ENCODE measurements at places on chromosomes 1 and 21.

DNA sequence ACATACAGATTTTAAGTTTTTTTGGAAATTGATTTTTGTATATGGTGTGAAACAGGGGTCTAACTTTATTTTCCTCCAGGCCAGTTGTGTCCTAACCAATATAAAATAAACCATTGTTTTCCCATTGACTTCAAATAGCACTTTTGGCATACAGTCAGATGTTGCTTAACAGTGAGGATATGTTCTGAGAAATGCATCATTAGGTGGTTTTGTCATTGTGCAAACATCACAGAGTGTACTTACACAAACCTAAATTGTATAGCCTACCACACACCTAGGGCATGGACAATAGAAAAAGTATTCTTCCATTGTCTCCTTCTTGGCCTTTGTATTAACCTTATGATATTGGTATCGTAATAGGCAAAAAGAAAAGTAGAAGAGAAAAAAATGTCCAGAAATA lies 37.4 kb upstream of the DISP1 start:
- peak; percentile 27 for DNase-seq

DNA sequence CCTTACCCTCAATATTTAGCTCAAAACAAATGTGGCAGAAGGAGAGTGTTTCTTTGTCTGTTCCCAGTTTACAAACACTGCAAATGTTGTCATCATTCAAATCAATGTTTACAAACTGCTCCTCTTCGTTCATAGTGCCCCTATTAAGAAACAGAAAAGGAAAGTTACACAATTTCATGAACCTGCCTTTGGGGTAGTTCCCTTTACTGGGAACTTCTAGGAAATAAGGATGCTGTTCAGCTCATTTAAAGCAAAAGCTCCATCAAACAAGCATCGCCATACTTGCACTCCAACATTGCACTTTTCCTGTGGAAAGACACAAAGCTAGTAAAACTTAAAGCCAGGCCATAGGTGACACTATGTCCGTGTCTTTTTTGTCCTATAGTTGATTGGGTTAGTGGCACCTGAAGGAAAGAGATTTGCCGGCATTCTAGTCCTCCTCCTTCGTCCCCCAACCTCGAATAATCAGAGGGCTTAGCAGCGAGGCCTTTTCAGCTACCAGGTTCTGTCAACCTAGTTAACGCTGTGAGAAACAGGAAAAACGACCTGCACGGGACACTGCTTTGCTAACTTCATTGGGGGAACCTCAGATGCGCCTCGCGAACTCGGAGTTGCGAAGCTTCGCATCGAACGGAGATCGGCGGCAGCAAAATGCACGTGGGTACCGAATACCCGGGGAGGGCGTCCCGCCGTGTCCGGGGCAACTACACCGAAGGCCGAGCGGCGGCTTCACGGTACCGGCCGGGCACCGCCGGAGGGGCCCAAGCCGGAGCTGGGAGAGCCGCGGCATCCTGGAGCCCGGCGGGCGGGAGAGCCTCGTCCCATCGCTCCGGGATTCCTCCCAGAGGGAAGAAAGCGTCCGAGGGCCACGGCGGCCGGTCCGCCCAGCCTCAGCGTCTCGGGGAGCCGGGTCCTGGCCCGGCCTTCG lies 706 bp downstream of the C21orf91 start:
- DNase-seq = peak; percentile 18

GRCh38 chr1:89791064-89791726 lies 29.6 kb upstream of the LRRC8D start:
- DNase-seq = no peak

GRCh38 chr21:44929799-44930542 lies 9.3 kb upstream of the ITGB2 start:
- DNase-seq = no peak

- DNase-seq = no peak
Observed at GRCh38 chr1:34164771-34165391, at the start of gene CSMD2. Gene CSMD2, minus strand, starts transcription at chr1:34165230. Its CDS starts 133 bp downstream, at chr1:34165097.

DNA sequence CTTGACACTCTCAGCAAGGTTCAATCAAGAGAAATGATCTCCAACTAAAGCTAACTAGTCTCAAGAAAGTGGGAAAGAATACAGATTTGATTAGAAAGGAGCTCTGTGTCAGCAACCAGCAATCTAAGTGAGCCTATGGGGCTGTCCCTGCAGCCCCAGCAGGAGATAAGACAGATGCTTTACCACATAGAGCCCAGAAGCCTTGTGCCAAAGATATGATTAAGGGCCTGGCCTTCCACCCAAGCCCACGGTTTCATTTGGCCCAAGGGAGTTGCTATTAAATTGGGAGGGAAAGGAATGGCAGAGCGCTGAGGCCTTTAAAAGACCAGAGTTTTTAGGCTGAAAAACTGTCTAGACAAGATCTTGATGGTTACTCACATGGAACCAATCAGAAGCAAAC lies 74.8 kb downstream of the HLCS start:
- DNase-seq = no peak

DNA sequence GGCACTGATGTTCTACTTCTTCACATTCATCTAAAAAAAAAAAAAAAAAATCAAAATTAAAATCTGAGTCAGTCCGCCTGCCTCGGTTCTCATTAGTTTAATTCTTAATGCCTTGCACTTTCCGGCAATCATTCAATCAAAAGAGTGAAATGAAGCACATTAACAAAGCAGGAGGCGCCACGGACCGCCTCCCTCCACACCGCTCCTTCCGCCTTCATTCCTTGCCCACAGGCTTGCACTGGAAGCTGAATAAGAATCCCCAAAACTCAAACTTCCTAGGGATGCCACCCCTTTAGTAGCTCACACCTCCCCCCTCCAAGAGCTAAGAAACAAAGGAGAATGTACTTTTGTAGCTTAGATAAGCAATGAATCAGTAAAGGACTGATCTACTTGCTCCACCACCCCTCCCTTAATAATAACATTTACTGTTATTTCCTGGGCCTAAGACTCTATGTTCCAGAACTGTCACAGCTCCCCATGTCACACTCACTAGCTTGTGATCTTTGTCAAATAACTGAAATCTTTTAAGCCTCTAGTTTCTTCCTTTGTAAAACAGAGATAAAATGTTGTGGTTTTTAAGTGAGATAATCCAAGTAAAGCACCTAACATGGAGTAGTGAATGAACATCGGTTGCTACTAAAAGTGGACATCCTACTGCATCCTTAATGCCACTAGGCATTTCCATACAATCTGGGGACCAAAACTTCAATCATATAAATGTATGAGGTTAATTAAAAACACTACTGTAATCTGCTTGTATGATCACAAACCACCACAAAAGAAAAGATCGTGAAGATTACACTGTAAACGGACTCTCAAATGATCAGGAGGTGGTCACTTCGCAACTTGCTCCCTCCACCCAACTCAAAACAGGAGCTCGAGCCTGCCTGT lies 27.4 kb downstream of the LGALS8 start:
- no peak for DNase-seq

DNA sequence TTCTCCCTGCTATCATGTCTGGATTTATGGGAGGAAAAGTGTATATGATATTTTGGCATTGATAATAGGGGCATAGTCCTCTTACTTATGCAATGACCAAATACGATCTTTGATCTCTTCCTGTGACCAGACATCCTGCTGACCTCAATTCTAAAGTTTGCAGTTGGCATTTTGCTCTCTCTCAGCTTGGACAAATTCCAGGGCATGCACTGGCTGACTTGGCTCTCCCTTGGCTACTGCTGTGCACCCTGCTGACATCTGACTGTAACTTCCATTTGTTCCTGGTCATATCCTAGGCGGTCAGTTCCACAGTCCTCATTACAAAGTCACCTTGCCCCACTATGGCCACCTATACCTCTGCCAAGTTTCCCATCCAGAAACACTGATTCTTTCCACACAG lies 380.7 kb upstream of the NR5A2 start:
- no peak for DNase-seq

GRCh38 chr1:10070206-10070605 lies 37.4 kb downstream of the UBE4B start:
- peak; percentile 58 for DNase-seq

GRCh38 chr1:2276803-2277580 lies 48.9 kb downstream of the SKI start:
- peak; percentile 9 for DNase-seq

DNA sequence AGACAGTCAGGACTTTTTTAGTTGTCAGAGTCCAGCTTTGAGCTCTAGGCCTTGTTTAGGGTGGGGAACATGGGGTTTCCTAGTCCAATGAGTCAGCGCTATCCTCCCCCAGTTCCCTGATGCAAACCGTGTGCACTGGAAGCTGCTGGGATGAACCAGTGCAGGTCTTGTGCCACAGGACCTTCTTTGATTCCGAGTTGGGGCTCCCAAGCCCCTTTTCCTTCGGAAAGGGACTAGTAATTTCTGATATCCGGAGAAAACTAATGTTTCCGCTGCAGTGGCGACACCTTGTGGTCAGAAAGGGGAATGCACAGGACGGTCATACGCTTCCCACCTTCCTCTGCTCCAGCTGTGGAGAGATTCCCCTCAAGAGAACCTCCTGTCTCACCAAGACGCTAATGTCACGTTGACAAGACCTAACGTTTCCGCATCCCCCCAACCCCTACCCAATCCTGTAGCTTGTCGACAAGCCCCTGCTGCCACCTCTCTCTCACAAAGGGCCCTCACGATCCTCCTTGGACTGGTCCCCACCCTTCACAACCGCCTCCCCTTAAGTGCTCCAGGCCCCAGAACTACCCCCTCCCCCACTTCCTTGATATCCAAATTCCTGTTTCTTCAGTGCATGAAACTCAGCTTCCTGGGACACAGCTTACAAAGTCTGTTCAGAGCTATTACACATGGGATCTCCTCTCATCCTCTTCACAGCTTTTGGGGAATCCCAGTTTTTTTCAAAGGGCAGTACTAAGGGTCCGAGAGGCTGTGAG lies 30.9 kb downstream of the GPA33 start:
- peak; percentile 52 for DNase-seq

- DNase-seq = no peak
Observed at GRCh38 chr1:235749755-235750300, 100.2 kb upstream of the GNG4 start.

GRCh38 chr1:1281533-1282321 lies 1.5 kb downstream of the SCNN1D start:
- peak; percentile 75 for DNase-seq

- no peak for DNase-seq
Observed at GRCh38 chr1:91979383-91979782, 30.2 kb downstream of the BRDT start.

GRCh38 chr1:193281894-193282293 lies 95.5 kb upstream of the B3GALT2 start:
- no peak for DNase-seq

- DNase-seq = no peak
Observed at GRCh38 chr1:38123356-38124135, 77.0 kb upstream of the POU3F1 start.

GRCh38 chr1:25774921-25775771 lies 24.8 kb upstream of the SELENON start:
- DNase-seq = no peak

GRCh38 chr1:62352387-62352786 lies 33.2 kb upstream of the KANK4 start:
- no peak for DNase-seq

GRCh38 chr1:172777767-172778166 lies 118.9 kb downstream of the FASLG start:
- no peak for DNase-seq

- DNase-seq = no peak
Observed at GRCh38 chr1:156392452-156392853, 23.4 kb downstream of the RHBG start.

GRCh38 chr1:27548858-27549719 lies 54.9 kb downstream of the AHDC1 start:
- DNase-seq = no peak

DNA sequence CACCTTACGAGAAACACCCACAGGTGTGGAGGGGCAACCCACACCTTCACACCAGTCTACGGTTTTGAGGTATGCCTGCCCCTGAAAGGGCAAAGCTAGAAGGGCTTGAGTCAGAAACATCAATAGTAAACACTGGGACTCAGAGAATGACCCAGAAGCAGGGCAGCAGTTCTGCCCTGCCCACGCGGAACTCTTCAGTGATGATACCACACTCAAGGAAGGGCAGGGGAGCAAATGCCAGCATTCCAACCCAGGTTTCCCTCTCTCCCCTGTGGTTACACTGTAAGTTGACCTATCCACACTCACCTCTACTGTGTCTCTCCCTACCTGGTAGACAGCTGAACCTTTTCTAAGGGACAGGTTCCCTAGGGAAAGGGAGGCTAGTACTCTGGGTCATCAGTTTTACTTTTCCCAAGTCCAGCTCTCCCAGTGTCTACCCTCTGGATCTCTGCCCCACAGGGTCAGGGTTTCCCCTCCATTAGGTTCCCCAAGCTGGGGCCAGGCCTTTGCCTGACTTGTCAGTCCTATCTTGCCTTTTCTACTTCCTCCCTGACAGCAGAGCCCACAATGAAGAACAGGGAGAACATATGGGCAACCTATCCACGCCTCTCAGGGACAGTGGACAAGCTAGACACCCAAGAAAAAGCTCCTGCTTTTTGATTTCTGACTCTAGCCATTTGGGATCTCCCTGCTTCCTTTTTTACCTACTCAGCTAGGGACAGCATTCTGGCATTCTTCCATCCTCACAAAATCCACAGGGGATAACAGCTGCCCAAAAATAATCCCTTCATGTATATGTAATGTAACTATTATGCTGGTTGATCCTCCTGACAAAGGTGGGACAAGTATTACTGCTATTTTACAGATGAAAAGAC lies 3.0 kb downstream of the F11R start:
- no peak for DNase-seq

GRCh38 chr1:111593403-111594305 lies 25.9 kb upstream of the RAP1A start:
- DNase-seq = no peak

- DNase-seq = no peak
Observed at GRCh38 chr21:34707876-34708325, 39.1 kb downstream of the CLIC6 start.

- peak; percentile 34 for DNase-seq
Observed at GRCh38 chr1:155277902-155278688, 832 bp downstream of the HCN3 start.

DNA sequence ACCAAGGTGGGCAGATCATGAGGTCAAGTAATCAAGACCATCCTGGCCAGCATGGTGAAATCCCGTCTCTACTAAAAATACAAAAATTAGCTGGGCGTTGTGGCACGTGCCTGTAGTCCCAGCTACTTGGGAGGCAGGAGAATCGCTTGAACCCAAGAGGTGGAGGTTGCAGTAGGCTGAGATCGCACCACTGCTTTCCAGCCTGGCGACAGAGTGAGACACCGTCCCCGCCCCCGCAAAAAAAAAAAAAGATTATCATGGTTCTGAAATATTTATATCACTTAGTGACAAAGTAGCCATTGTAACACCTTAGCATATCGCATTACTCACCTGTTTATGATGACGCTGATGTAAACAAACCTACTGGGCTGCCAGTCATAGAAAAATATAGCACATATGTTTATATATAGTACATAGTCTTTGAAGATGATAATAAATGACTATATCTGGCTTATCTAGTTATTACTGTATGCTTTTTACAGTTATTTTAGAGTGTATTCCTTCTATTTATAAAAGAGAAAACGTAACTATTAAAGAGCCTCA lies 160.2 kb downstream of the NCAM2 start:
- DNase-seq = no peak

- DNase-seq = no peak
Observed at GRCh38 chr1:153404768-153405167, 11.6 kb upstream of the S100A7A start.

DNA sequence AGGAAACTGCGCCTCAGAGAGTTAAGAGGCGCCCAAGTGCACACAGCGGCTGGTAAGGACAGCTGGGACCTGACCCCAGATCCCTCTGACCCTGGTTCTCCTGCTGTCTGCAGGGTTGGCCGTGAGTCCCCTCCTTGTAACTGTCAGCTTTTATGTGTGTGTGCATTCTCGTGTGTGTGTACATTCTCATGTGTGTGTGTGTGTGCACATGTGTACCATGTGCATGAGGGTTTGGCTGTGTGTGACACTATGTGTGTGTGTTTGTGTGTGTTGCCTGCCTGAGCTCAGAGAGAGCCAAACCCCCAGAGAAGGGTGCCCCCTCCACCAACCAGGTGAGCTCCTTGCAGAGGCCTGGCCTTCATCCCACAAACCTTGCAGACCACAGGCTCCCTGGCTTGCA lies 25.9 kb upstream of the EFHD2 start:
- DNase-seq = no peak

All from HCEC 1CT (cell line).